ENCODE measurements at places on chromosomes 4 and X.
A peak's percentile ranks its signal among the peaks of the same experiment; 100 is the strongest.

- no peak for DNase-seq
Observed at GRCh38 chr4:148366251-148366650, 76.0 kb downstream of the NR3C2 start.

- DNase-seq = no peak
Observed at GRCh38 chr4:159098482-159099127, 4.3 kb upstream of the RAPGEF2 start.

DNA sequence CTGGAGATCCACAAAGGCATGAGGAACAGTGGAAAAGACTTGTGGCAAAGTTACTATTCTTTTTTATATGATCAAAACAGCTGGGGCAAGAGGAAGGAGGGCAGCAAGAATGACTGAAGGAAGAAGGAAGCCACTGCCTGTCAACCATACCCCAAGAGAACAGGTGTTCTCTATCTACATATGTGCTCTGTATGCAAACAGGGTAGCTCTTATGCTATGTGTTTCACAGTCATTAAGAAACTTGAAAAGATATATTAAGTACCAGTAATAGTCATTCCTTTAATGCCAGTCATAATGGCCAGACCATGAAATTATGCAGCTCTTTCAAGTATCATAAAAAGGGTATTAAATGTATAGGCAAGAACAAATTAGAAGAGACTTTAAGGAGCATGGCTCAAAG, 363.9 kb downstream of the KLHL13 start:
- DNase-seq = no peak

GRCh38 chrX:53084043-53084570, 1.9 kb downstream of the TSPYL2 start:
- no peak for DNase-seq

DNA sequence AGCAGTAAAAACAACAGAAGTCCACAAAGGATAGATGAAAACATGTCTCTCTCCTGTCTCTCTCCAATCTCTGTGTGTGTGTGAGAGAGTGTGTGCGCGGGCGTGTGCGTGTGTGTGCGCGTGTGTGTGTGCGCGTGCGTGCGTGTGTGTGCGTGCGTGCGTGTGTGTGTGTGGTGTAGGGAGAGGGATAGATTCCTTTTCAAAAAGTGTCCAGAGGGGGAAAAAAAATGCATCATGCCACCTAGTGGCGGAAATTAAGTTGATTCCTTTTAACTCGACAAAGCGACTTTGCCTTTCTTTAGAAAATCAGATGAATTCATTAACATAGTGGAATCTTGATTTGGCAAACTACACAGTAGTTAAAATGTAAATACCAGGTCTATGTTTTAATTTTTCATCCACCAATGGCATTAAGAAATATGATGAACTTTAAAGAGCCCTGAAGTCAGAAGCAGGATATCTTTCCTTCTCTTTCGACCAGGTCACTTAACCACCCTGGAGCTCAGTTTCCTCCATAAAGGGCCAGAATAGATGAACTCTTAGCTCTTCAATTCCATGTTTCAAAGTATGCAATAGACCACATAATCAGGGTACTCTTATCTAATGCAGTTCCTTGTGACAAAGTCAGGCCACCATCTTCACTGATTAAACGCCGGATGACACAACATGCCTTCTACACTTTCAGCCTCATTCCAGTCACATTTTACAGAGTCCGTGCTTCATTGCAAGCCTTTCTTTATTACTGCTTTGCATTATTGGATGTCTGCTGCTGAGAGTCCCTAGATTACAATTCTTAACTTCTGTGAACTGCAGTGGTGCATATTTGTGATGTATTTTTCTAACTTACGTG, 162.8 kb downstream of the FBXO8 start:
- DNase-seq = no peak

GRCh38 chr4:52925531-52925968, 63.4 kb downstream of the RASL11B start:
- no peak for DNase-seq

GRCh38 chrX:110915111-110915510, 119.5 kb upstream of the CHRDL1 start:
- no peak for DNase-seq

DNA sequence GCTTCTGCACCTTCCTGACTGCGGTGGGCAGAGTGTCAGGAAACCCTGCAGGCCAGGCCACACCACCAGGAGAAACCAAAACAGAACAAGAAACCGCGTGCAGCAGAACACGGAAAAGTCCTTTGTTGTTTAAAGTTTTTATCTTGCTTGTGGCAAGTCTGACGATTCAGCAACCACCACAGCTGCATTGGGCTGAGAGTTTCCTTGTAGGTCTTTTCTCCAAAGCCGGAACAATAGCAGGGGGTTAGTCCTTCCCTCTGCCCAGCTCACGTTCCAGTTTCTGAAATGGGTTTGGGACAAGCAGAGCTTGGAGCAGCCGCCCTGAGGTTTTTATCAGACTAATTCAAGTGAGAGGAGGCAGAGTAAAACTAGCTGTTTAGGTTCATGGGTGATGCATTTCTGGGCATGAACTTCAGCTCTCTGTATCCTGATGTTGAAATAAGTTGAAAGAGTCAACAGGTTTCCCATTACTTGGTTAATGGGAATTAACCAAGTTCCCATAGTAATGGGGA, 216.9 kb downstream of the PTTG2 start:
- peak; percentile 49 for DNase-seq

DNA sequence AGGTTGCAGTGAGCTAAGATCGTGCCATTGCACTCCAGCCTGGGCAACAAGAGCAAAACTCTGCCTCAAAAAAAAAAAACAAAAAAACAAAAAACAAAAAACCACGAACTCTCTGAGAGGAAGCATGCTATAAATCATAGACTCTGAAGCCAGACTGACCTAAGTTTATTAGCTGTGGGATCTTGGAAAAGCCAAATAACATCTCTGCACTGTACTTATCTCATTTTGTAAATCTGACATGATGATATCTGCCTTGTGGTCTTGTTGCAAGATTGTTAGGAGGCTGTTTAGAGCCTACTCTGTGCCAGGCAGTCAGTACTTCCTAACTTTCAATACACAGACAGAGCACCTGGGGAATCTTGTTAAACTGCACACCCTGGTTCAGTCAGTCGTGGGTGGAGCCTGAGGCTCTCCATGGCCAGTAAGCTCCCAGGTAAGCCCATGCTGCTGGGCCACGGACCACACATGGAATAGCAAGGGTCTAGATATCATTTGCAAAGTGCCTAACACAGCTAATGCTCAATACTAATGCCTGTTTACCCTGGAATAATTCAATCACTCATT, 107.6 kb upstream of the SMIM10 start:
- no peak for DNase-seq

GRCh38 chr4:80197601-80198440, 518 bp downstream of the PRDM8 start:
- DNase-seq = no peak

- no peak for DNase-seq
Observed at GRCh38 chr4:107315584-107315983, 279.5 kb upstream of the DKK2 start.

GRCh38 chr4:82482387-82482786, 52.0 kb downstream of the ENOPH1 start:
- no peak for DNase-seq

Data from stimulated activated CD8-positive, alpha-beta memory T cell treated with anti-CD3 and anti-CD28 coated beads, Interleukin-7, amount 100 ng/mL, for 48 hours (primary cell).